ENCODE measurements at places on chromosomes 7 and 10.

GRCh38 chr7:104552102-104552501 lies 223.7 kb downstream of the LHFPL3 start:
- peak; percentile 37 for DNase-seq

DNA sequence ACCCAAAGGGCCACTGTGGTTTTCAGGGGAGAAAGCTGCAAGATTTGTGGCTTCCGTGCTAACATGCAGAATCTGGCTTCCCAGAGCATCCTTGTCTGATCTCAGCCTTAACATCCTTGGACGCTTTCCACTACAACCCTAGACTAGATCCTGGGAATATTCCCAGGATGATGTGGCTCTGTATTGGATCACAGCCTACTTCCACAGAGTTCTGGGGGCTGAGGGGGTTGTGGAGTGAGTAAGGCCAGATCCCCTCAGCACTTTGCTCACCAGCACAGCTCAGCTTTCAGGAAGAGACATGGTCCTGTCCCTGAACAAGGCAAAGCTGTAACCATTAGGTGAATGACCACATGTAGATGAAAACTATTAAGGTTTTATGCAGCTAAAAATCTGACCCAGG lies 241.3 kb upstream of the MYO3A start:
- no peak for DNase-seq

GRCh38 chr7:138838166-138838565 lies 40.2 kb upstream of the ATP6V0A4 start:
- no peak for DNase-seq

DNA sequence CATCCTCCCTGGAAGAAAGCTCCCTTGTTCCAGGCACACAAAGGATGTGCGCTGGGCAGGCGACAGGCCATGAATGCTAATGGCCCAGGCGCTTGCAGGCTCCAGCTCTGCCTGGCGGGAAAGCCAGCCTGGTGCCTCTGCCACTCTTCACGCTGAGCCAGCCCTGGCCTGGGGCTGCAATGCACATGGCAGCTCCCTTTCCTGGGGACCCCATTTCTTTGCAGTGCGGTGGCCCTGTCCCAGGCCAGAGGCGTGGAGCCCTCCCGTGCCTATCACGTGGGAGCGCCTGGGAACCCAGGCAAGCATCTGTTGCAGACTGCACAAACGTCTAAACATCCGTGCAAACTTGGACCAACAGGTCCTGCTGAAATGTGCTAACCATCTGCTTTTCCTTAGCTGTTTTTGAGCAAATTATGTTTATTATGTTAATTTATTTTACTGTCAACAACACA lies 152.1 kb upstream of the LYZL2 start:
- DNase-seq: no peak

DNA sequence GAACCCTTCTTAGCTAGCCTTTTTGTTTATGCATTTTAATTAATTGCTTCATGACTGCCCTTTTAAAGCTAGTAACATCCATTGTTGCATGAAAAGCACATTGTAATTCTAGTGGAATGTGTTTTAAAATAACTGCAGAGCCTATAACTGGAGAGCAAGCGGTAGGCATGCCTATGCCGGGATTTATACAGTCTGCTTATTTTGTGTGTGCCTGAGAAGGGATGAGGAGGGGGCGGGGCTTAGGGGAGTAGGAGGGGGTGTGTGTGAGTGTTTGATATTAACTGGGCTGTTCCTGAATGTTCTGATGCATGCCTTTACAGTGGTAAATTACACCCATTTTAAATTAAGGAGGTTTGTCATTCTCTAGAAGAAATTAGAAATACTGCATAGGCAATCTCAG lies 208.1 kb downstream of the TCF7L2 start:
- no peak for DNase-seq

DNA sequence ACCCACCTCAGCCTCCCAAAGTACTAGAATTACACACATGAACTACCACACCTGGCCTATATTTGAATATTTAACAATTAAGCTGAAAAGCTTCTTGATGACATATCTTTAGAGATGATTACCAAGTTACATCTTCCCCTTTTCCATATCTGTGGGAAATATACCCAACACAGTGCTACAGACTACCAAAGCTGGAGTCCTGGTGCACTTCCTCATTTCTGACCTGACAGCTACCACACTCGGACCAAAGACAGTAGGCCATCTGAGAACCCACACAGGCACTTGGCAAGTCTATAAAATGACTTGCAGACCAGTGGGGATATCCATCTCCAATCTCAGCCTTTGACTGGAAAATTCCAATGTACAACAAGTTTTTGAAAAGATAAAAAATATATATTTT lies 270.4 kb upstream of the KLF14 start:
- DNase-seq: no peak

DNA sequence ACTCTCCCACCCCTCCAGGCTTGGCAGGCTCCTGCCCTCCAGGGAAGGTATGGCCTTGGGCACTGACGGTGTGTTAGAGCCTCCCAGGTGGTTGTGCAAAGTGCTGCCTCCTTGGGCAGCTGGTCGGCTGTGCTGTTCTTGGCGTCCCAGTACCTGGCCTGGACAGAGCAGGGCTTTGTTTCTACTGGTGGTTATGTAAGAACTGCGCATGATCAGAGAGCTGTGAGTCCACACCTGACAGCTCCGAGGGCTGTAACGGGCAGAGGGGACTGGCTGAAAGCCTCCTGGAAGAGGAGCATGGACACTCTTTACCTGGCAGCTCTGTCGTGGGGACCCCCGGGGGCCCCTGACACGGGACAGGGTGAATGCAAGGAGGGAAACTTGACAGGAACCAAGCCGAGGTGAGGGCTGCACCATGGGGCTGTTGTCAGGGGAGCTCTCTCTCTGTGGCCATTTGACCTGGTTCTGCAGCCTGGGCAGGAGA lies 3.1 kb upstream of the SFRP5 start:
- no peak for DNase-seq

- no peak for DNase-seq
Measured at GRCh38 chr7:120864141-120864900, 6.4 kb upstream of the TSPAN12 start.

GRCh38 chr10:88411772-88412349 lies 171.3 kb downstream of the RNLS start:
- DNase-seq: no peak

DNA sequence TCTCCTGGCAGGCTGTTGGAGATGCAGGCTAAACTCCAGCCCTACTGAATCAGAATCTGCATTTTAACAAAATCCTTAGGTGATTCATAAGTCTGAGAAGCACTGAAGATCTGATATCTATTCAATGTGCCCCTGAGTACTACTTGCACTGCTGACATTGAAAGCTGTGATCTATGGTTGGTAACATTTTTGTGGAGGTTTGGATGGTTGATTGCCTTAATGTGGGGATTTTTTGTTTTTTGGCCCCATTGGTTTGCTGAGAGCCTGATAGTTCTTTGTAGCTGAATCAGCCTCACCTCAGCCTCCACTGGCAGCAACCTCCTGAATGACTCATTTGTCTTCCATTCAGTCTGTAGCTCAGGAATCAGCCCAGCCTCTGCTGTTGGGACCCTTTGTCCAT lies 14.7 kb upstream of the LRRN3 start:
- no peak for DNase-seq

DNA sequence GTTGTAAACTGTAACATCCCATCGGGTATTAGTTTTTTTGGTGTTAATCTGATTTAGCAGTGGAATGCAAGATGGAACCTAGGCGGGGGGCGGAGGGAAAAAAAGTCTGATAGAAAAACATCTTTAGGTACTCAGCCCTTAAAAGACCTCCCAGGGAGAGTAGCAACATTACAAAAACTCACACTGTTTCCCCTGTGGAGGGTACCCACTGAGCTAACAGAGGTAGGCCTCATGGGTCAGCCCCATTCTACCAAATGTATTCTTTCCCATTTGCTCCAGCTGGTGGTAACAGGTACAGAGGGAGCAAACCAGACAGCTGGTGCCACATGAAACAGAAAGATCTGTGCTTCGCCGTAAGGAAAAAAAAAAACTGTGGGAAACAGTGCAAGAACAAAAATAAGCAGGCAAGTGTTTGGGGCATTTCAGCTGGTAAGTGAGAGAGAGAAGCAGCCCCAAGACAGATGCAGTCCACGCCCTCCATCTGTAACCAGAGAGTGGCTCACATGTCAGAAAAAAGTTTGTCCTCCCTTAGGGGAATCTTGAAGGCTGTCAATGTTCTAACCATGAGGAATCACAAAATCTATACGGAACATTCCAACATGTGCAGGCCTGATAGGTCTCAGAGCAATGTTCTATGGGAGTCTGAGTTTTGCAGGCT lies 65.3 kb downstream of the HOXA1 start:
- DNase-seq: no peak

GRCh38 chr10:102642736-102643335 lies 1.4 kb upstream of the TRIM8 start:
- peak; percentile 61 for DNase-seq

GRCh38 chr10:118042827-118043242 lies 3.9 kb downstream of the RAB11FIP2 start:
- DNase-seq: no peak

- no peak for DNase-seq
Measured at GRCh38 chr7:141161550-141162535, 88.0 kb downstream of the TMEM178B start.

GRCh38 chr10:74244097-74244685 lies 93.2 kb downstream of the ADK start:
- DNase-seq: peak; percentile 63

- no peak for DNase-seq
Measured at GRCh38 chr10:14523286-14523685, 192.6 kb upstream of the FRMD4A start.

GRCh38 chr7:154913638-154914307 lies 89.2 kb downstream of the PAXIP1 start:
- DNase-seq: peak; percentile 67

- DNase-seq: no peak
Measured at GRCh38 chr10:122461367-122461728, at the start of gene HTRA1. TSS of gene HTRA1 (plus strand) at chr10:122461553. CDS start at chr10:122461653, 100 bp downstream.

GRCh38 chr10:93570383-93570782 lies 3.9 kb downstream of the FFAR4 start:
- DNase-seq: no peak

DNA sequence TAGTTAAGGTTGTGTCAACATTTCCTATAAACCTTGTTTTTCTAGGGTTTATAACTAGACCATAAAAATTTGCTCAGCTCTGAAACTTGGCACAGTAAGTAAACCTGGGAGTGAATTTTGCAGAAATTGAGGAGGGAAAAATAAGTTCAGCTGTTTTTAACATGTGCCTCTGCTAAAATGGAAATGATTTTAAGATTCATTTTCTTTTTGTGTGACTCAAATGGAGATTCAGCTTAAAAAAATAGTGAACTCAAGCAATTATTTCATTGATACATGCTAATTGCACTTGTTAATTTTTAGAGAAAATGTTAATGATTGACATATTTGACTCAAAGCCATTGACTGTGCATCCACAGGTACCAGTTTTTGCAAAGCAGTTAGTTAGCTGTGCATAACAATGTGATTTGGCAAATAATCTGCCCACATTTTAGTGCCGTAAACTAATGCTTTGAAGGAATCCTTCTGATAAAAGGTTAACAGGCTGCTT lies 68.5 kb upstream of the ZNF438 start:
- DNase-seq: no peak

- no peak for DNase-seq
Measured at GRCh38 chr10:119374236-119374635, 166.9 kb downstream of the GRK5 start.

- no peak for DNase-seq
Measured at GRCh38 chr7:154867068-154867467, 135.9 kb downstream of the PAXIP1 start.

DNA sequence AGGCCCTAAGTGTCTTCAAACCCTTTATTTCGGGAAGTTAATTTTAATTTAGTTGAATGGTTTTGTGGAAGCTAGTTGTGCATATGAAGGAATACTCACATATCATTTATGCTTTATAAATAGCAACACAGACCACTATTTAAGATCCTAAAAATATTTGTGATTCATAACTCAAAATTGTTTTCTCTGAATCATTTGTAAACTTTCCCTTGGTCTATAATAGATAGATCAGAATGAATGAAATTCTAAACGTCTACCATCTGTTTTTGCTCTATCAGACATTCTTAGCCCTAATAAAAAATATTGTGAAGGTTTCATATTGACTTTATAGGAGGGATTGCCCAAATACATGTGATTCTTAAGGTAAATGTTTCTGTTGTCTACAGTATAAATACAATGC lies 43.5 kb downstream of the LOXL4 start:
- no peak for DNase-seq

DNA sequence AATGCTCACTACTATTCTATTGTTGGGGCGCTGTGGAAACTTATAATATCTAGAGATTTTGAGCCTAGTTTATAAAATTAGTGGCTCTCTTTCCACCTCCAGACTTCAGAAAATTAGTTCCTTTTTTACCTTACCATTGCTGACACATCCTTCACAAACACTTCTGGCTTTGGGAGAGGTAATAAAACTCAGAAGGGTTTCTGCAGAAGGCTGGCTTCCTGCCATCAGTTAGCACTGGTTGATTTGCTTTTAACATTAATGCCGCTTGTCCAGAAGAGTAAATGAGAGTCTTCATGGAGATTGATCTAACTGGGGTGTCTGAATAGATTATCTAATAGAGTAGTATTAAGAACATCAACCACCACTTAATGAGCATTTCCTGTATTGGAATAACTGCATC lies 20.3 kb downstream of the ACSM6 start:
- DNase-seq: no peak

- no peak for DNase-seq
Measured at GRCh38 chr7:155867280-155867679, 55.0 kb upstream of the SHH start.

DNA sequence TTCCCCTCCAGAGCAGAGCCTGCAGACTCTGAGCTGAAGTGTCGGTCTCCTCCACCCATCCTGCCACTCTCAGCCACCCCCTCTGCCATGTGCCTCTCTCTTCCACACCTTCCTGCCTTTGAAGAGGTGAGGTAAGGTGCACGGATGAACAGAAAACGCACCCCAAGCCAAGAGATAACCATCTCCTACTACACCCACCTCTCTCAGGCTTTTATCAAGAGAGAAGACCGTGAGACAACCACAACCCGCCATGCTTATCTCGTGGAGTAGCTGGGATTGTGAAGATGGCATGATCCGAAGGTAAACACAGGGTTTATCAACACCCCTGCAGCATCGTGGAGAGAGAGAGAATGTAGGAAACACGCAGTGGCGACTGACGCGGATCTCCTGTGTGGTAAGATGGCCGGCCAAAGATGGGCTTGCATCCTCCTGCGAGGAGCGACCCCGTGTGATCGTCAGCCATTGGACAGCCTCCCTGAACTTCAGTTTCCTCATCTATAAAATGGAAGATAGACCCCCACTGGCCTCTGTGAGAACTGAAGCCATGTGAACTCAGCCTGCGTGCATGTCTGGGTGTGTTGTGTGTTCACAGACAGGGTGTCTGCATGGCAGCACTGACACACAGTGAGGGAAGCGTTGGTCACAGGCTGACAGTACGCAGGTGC lies 219.0 kb downstream of the DIP2C start:
- DNase-seq: no peak

DNA sequence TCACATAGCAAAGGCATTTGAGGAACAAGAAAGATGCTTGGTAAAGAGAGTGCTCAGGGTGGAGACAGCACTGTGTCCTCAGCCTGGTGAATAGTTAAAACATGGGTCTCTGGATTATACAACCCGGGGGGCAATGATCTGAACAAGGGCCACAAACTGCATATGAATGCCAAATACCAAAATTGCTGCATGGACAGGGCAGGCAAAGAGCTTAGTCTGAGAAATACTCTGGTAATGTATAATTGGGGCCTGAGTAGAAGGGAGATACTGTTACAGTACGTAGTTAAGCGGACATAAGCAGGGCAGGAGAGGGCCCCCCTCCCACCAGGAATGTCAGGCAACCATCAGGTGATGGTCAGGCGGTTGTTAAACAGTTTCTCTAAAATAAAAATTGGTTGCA lies 99.3 kb upstream of the CDK1 start:
- no peak for DNase-seq

Measured in OCI-LY7 (cell line).